Muscle of leg (tissue), 16 donors: ENCODE measurements at places on chromosomes 4 and X. TPM values are rescaled to one million over a fixed set of nuclear protein-coding genes. Genes with fewer than 3 reads are reported as not detected.

GRCh38 chr4:104615926-104616325, 121.2 kb upstream of the CXXC4 start:
- no peak for DNase-seq

- no peak for DNase-seq
These were observed 2.5 kb downstream of the SPIN2A start for GRCh38 chrX:57134702-57135101.

DNA sequence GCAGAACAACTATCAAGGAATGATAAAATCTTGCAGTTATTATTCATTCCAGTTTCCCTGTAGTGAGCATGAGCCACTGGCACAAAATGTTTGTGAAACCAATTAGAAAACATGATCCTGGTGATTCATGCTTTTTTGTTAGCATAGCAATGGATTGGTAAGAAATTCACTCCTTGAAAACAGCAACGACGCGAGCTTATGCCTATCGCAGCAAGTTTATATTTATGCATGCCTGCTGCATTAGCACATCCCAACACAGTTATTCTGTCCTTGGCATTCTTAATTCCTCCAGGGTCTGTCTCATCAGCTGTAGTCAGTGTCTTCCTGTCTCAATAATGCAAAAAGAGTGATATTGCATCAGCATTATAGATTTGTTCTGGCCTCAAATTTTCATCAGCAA, 975.9 kb downstream of the STIM2 start:
- peak; percentile 9 for DNase-seq

DNA sequence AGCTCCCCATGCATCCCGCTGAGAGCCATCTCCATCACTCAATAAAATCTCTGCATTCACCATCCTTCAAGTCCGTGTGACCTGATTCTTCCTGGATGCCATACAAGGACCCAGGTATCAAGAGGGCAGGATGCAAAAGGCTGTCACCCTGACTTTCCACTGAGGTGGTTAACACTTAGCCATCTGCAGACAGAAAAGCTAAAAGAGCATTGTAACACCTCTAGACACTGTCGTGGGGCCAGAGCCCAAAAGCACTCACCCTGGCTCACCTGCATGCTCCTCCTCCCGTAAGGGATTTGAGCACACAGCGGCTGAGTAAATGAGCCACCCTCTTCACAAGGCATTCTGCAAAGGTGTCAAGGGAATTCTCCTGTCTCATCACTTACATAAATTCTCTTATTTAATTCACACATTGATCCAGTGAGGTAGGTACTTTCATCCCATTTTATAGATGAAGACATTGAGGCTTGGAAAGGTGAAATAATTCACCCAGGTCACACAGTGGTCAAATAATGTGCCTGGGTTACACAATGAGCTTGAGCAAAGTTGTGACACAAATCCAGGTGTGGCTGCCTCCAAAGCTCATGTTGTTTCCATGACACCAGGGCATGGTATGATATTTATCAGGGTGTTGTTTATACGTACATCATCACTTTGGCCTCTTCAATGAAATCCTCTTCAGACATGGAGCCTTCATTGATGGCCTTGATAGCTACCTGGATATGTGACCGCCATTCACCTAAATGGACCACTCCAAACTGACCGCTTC, 48.0 kb downstream of the TXK start:
- DNase-seq = no peak

TCEAL7 gene
- 389 TPM for polyA plus RNA-seq

KDR gene
- polyA plus RNA-seq = 39.1 TPM

MAP7D2 gene
- polyA plus RNA-seq = 0.36 TPM
